ENCODE measurements at places on chromosomes 3 and 15. TPM values are rescaled to one million over a fixed set of nuclear protein-coding genes. Genes with fewer than 3 reads are reported as not detected.

The MAP6D1 gene
- 4.3 TPM for total RNA-seq

The CAMK2N2 gene
- total RNA-seq = not detected

The CCR3 gene
- total RNA-seq = 0.33 TPM

The CLDN1 gene
- total RNA-seq = not detected

The ITIH1 gene
- total RNA-seq = not detected

The GABRB3 gene
- 3.5 TPM for total RNA-seq

The LRTM1 gene
- 0.39 TPM for total RNA-seq

The ST8SIA2 gene
- not detected for total RNA-seq

The TAGLN3 gene
- total RNA-seq = not detected

The RARB gene
- not detected for total RNA-seq

The CLCN2 gene
- total RNA-seq = 5.6 TPM

The ALDH1A3 gene
- 73.0 TPM for total RNA-seq

The XCR1 gene
- total RNA-seq = under 0.01 TPM

The GOLGA6B gene
- not detected for total RNA-seq

The LRRN1 gene
- total RNA-seq = 0.79 TPM

The ATP13A5 gene
- not detected for total RNA-seq

The CLEC3B gene
- not detected for total RNA-seq

The SPTSSB gene
- not detected for total RNA-seq

The NR1I2 gene
- not detected for total RNA-seq

The FBXL2 gene
- 18.9 TPM for total RNA-seq
